ENCODE measurements at places on chromosomes 7 and 10.

DNA sequence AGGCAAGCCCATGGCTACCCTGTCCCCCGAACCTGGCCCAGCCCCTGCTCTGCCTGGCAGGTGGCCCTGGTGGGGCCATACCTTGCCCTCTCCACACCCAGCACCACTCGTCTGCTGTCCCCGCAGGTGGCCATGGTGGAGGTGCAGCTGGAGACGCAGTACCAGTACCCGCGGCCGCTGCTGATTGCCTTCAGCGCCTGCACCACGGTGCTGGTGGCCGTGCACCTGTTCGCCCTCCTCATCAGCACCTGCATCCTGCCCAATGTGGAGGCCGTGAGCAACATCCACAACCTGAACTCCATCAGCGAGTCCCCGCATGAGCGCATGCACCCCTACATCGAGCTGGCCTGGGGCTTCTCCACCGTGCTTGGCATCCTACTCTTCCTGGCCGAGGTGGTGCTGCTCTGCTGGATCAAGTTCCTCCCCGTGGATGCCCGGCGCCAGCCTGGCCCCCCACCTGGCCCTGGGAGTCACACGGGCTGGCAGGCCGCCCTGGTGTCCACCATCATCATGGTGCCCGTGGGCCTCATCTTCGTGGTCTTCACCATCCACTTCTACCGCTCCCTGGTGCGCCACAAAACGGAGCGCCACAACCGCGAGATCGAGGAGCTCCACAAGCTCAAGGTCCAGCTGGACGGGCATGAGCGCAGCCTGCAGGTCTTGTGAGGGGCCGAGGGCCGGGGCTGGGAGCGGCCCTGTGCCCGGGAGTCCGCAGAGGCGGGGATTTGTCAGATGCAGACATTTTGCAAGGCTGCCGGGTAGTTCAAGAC is 13.2 kb downstream of the ORAI2 start:
- no peak for DNase-seq

GRCh38 chr7:30702200-30702599 is 19.9 kb upstream of the CRHR2 start:
- no peak for DNase-seq

GRCh38 chr10:15427843-15428414 is 56.8 kb upstream of the FAM171A1 start:
- DNase-seq = peak; percentile 2

- no peak for DNase-seq
Observed at GRCh38 chr10:51876503-51876902, 177.1 kb upstream of the CSTF2T start.

- no peak for DNase-seq
Observed at GRCh38 chr7:56078196-56078595, 14.1 kb downstream of the SUMF2 start.
